ENCODE measurements at places on chromosomes 7 and 10.

- DNase-seq: no peak
Measured at GRCh38 chr7:148485618-148486017, 104.9 kb upstream of the C7orf33 start.

- no peak for DNase-seq
Measured at GRCh38 chr7:45892407-45893035, 4.2 kb downstream of the IGFBP1 start.

- no peak for DNase-seq
Measured at GRCh38 chr7:151249732-151250072, 1.2 kb upstream of the SMARCD3 start.

GRCh38 chr7:116897661-116898060, 35.3 kb downstream of the CAPZA2 start:
- DNase-seq: no peak

DNA sequence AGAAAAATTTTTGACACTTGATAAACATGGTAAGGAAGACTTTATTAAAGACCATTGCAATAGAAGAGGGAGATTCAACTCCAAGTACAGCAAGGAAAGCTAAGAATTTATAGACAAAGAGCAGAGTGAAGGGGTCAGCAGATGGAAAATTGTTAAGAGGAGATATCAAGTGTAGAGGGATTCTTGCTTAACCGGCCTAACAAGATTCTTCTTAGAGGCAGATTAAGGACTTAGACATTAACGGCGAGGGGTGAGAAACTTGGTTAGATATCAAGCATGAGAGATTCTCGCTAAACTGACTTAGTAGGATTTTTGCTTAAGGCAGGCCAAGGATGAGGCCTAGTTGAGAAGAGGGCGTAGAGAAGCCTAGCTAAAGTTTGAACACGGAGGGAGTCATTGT, 76.0 kb downstream of the ITGB1 start:
- no peak for DNase-seq

DNA sequence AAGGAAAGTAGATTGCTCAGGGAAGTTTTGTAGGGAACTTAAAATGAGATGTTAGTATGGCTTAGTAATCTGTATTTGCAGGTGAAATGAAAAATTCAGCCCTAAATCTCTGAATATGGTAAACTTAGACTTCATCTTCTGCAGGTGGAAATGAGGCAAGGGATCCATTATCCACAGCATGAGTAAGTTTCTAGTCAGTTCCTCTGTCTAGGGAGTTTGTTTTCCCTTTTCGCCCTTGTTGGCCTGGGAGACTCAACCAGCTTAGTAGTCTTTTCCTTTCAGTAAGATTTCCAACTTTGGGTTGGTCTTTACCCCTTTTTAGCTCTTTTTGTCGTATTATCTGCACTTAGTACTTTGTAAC, 65.6 kb downstream of the ZEB1 start:
- no peak for DNase-seq

- DNase-seq: no peak
Measured at GRCh38 chr10:50497758-50498157, 126.0 kb downstream of the SGMS1 start.

All from NCI-H187 treated with DMSO at 0.1 percent for 48 hours (cell line).